ENCODE measurements at places on chromosomes 7 and 10. TPM values are rescaled to one million over a fixed set of nuclear protein-coding genes. Genes with fewer than 3 reads are reported as not detected.

GRCh38 chr7:15104411-15105092 is 202.0 kb upstream of the DGKB start:
- H3K4me1 ChIP-seq: no peaks in the 10 kb centered on the region
- no peaks in the 10 kb centered on the region for H3K27me3 ChIP-seq
- no peaks in the 10 kb centered on the region for H3K36me3 ChIP-seq
- no peak for DNase-seq
- H3K27ac ChIP-seq: no peak overlapping the region

DNA sequence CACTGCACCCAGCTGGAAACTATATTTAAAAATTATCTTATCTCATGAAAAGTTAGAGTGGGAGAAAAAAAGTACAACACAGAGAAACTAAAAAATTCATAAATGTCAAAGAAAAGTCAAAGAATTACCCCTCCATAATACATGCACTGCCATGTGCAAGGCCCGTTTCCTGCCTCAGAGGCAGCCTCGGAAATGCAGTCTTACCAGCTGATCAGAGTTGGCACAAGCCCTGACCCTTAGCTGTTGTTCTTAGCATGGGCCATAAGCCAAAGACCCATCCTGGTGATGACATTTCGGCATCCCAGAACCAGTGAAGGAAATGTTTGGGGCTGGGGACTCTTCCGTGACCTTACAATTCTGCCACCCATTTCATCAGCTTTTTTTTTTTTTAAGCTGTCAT is 21.6 kb downstream of the RBM48 start:
- no peak for DNase-seq
- no peaks in the 10 kb centered on the region for H3K36me3 ChIP-seq
- H3K27me3 ChIP-seq: no peaks in the 10 kb centered on the region
- no peak overlapping the region for H3K27ac ChIP-seq

DNA sequence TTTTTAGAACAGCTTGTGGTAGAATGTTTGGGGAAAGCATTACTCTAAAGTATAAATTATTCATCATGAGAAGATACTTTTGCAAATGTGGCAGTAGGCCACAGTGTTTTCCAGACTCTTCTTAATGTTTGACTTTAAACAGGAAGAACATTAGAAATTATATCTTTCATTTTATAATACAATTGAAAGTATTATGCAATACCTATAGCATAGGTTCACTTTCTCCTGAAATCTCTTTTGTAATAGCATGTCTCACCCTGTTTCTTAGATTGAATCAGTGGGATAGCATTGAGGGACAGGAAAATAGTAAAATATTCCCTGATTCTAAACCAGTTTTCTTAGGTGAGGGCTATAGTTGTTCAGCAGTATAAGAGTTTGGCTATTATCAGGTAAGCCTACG is 23.1 kb downstream of the ANKIB1 start:
- no peaks in the 10 kb centered on the region for H3K4me1 ChIP-seq
- no peak overlapping the region for H3K27ac ChIP-seq
- no peak overlapping the region for H3K4me3 ChIP-seq
- no peaks in the 10 kb centered on the region for H3K27me3 ChIP-seq

DNA sequence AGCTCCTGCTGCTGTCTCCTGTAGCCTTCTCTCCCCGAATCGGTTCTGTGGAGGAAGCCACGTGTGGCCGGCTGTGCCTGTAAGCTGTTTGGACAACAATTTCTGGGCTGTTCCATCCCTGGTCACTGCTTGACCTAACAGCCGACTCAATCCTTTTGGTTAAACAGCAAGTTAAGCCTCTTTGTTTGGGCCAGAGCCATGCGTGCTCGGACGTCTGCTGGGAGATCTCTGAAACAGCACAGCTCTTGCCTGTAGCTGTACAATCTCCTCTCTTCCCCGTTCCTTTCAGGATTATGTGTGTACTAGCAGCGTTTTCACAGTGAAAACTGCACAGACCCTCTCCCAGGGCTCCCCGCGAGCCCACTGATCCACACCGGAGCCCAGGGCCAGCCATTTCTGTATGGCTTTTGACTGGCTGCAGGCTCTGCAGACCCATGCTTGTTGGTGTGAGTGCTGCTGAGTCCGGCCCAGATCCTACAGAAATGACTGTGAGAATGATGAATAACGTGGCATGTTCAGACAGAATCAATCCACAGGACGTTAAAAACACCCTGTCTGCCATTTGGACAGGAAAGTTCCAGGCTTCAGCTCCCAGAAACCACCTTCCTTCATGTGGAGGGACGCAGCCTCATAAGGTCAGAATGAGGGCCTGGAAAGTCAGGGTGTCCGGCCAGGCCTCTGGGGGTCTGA is 428.6 kb upstream of the ADARB2 start:
- H3K36me3 ChIP-seq: no peaks in the 10 kb centered on the region
- no peak overlapping the region for H3K4me3 ChIP-seq
- no peaks in the 10 kb centered on the region for H3K27me3 ChIP-seq
- no peak overlapping the region for H3K27ac ChIP-seq
- no peaks in the 10 kb centered on the region for H3K4me1 ChIP-seq

DNA sequence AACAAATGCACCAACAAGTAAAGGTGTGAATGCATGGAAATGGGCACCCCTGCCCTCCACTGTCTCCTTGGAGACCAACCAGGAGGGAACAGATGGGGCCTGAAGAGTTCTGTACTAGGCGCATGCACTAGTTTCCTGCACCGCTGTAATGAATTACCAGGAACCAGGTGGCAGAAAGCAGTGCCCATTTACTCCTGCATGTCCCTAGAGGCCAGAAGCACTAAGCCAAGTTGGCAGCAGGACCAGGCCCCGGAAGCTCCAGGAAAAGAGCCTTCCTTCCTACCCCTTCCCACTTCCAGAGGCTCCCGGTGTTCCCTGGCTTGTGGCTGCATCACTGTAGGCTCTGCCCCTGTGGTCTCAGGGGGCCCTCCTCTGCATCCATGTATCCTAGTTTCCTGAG is 237.5 kb upstream of the PPP2R2D start:
- no peak overlapping the region for H3K27ac ChIP-seq
- no peaks in the 10 kb centered on the region for H3K36me3 ChIP-seq
- no peaks in the 10 kb centered on the region for H3K4me1 ChIP-seq

DNA sequence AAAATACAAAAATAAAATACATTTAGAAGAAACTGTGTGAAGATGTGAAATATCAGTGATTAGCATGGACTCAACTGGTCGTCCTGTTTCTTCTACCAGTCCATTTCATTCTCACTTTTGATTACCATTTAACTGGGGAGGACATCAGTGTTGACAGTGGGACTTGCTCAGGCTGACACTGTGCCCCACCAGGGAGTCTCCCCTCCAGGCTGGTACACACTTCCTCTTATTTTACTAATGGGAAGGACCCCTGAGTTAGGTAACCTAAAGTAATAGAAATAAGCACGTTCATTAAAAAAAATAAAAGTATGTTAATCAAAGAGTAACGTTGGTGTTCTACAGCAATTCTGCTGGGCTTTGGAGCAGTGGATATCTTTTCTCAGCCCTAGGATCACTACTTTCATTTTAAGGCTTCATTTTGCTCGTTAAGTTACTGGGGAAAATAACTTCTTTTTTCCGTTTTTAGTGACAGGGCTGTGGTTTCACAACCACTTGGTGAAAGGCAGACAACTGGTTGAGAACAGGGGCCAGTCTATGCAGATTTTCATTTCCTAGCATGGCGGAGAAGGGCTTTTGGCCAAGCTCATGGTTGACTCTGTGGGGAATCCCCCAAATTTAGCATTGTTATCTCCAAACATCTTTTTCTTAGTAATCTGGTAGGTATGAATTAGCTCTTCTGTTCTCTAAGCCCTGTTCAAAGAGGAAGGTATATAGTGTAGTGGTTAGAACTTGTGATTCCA is 2.1 kb downstream of the SNX10 start:
- DNase-seq: no peak
- no peak overlapping the region for H3K4me3 ChIP-seq
- H3K27me3 ChIP-seq: no peaks in the 10 kb centered on the region
- no peaks in the 10 kb centered on the region for H3K4me1 ChIP-seq

DNA sequence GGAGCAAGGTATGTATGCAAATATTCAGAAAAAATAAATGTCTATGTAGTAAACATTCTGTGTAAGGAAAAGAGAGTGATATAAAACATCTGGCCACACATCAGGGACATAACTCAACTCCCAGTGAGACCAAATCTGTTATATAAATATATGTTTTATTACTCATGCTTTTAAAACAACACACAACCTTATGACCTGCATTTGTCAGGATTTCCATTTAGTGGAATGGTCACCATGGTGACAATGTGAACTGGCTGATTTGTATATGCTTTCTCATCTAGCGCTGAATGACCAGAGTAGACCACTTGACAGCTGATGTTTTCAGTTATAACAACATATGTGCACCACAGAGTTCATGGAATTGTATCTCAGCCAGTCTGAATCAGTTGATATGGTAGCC is 551.7 kb downstream of the HTR7 start:
- H3K36me3 ChIP-seq: no peaks in the 10 kb centered on the region
- H3K27me3 ChIP-seq: no peaks in the 10 kb centered on the region
- no peak overlapping the region for H3K27ac ChIP-seq
- no peak overlapping the region for H3K4me3 ChIP-seq
- no peaks in the 10 kb centered on the region for H3K4me1 ChIP-seq

The HOXA13 gene
- 0.68 TPM for total RNA-seq

The LRGUK gene
- not detected for total RNA-seq

The CUBN gene
- 4.6 TPM for total RNA-seq

GRCh38 chr10:133017203-133017601 is 70.5 kb upstream of the ADGRA1 start:
- peaks cover 13% of the 10 kb centered on the region for H3K4me1 ChIP-seq
- H3K27ac ChIP-seq: no peak overlapping the region
- no peak overlapping the region for H3K4me3 ChIP-seq
- no peaks in the 10 kb centered on the region for H3K36me3 ChIP-seq
- DNase-seq: no peak

The PHKG1 gene
- 1.1 TPM for total RNA-seq

- no peaks in the 10 kb centered on the region for H3K36me3 ChIP-seq
- no peaks in the 10 kb centered on the region for H3K27me3 ChIP-seq
- H3K4me1 ChIP-seq: no peaks in the 10 kb centered on the region
These were observed 14.0 kb downstream of the CYP3A7 start for GRCh38 chr7:99720800-99721595.

GRCh38 chr7:45237788-45238461 is 80.3 kb downstream of the RAMP3 start:
- H3K27ac ChIP-seq: no peak overlapping the region
- DNase-seq: no peak

The HOXA10 gene
- total RNA-seq: 7.8 TPM

The PHYHIPL gene
- 48.1 TPM for total RNA-seq

The IL6 gene
- total RNA-seq: not detected
